CD4-positive, alpha-beta T cell (primary cell): ENCODE measurements at places on chromosomes 16 and 17. TPM values are rescaled to one million over a fixed set of nuclear protein-coding genes. Genes with fewer than 3 reads are reported as not detected.
A peak's percentile ranks its signal among the peaks of the same experiment; 100 is the strongest.

TP53TG3F gene
- not detected for total RNA-seq

KRT12 gene
- total RNA-seq, result not detected

GNGT2 gene
- total RNA-seq, result 2.3 TPM

RBFOX1 gene
- not detected for total RNA-seq

DNA sequence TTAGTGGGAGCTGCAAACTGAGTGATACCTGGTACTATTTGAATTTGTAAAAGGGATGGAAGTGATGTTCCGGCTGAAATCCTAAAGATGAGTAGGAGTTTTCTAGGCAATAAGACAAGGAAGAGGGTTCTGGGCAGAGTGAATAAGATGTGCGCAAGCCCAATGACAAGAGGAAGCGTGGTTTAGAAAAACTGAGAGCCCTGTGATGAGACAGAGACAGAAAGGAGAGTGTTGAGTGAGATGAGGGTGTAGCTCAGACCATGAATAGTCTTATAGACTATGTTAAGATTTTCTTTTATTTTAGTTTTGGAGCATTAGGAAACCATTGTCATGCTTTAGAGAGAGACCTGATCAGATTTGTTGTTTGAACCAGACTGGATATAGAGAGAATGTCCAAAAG is 50.2 kb downstream of the COX10 start:
- DNase-seq, result peak; percentile 12
- H3K4me3 ChIP-seq, result no peak overlapping the region
- peak overlapping the region; percentile 24 for H3K27ac ChIP-seq
- no peaks in the 10 kb centered on the region for H3K27me3 ChIP-seq
- H3K36me3 ChIP-seq, result no peaks in the 10 kb centered on the region

GRCh38 chr16:27475561-27475960 is 73.6 kb downstream of the IL21R start:
- H3K27ac ChIP-seq, result no peak overlapping the region
- no peak overlapping the region for H3K4me3 ChIP-seq
- H3K36me3 ChIP-seq, result peaks cover 86% of the 10 kb centered on the region
- no peak for DNase-seq

GRCh38 chr16:69799611-69800031 is 37.5 kb downstream of the WWP2 start:
- no peak overlapping the region for H3K27ac ChIP-seq
- DNase-seq, result no peak
- H3K36me3 ChIP-seq, result peaks cover 42% of the 10 kb centered on the region
- H3K27me3 ChIP-seq, result no peaks in the 10 kb centered on the region

DNA sequence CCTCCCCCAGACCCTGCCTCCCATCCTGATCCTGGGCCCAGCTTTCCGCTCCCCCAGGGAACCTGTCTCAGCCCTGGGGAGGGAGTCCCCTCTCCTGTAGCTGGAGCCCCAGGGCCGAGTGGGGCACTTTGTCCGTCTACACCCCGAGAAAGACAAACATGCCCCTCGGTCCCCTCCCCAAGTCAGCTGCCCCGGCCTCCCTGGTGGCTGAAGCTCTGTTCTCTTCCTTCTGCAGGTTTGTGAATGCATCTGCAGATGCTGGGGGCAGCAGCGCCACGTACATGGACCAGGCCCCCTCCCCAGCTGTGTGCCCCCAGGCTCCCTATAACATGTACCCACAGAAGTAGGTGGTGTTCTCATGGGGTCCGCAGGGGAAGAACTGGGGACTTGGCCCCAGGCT is 20.8 kb downstream of the STAT5A start:
- DNase-seq, result no peak
- no peaks in the 10 kb centered on the region for H3K27me3 ChIP-seq
- H3K4me1 ChIP-seq, result peaks cover 64% of the 10 kb centered on the region
- peaks cover 74% of the 10 kb centered on the region for H3K36me3 ChIP-seq

DNA sequence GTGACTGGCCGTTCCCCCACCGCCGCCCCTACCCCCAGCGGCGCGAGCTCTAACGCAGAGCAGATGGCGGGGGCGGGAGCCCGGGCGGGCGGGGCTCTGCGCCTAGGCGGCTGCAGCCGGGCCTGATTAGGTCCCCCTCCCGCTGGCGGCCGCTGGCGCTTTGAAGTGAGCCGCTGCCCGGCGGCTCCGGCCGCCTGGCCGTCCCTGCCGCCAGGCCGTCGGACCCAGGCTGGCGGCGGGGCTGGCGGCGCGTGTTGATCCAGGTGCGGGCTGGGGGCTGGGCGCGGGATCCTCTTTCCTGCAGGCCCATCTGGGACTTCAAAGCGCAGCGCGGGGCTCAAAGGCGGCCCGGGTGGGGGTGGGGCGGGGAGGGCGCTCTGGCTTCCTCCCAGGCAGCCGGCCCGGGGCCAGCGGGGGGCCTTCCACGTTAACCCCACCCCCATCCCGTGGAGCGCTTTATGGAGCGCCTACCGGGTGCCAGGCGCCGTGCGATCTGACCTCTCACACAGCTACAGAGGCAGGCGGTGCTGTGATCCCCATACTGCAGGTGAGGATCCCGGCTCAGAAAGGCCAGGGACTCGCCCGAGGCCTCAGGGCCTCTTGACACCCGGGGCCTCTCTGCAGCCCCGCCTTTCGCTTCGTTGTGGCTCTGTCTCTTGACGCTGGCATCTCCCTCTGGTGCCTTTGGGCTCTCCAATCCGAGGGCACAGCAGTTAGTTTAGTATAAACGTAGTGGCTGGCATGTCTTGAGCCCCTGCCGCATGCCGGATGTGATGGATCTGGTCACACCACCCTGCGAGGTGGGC is 80.0 kb upstream of the NKD1 start:
- H3K36me3 ChIP-seq, result no peaks in the 10 kb centered on the region
- peaks cover 8% of the 10 kb centered on the region for H3K4me1 ChIP-seq
- peaks cover 20% of the 10 kb centered on the region for H3K27me3 ChIP-seq

GRCh38 chr16:23843143-23843542 is 7.4 kb downstream of the PRKCB start:
- DNase-seq, result no peak
- no peaks in the 10 kb centered on the region for H3K27me3 ChIP-seq
- H3K4me1 ChIP-seq, result peaks cover 44% of the 10 kb centered on the region
- no peak overlapping the region for H3K4me3 ChIP-seq
- H3K36me3 ChIP-seq, result peaks cover 19% of the 10 kb centered on the region
- H3K27ac ChIP-seq, result no peak overlapping the region

DNA sequence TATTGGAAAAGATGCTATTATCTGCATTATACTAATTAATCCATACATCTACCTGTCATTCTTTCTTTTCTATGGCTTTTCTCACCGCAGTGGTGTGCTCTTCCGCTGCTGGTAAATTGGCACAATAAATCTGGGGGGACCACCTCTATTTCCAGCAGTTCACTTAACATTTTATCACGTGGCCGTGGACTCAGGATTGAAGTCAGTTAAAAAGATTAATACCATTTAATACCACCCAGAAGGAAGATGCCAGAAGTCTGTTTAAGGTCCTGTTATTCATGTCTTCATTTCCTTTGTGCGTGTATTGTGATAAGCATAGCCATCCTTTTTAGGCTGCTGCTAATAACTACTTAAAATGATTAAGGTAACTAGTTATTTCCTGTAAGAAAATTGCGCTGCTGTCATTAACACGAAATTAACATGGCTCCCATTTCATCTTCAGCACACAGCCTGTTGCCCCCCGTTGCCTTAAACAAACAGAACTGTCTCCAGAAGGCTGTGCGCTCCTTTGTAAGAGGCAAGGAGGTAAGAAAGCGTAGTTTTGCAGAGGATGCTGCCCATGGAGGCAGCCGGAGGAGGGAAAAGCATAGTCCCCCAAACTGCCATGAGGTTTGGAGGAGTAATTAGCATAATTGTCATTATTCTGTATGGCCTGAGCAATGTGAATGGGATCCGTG is 414.4 kb downstream of the UTP18 start:
- H3K27ac ChIP-seq, result no peak overlapping the region
- H3K4me3 ChIP-seq, result no peak overlapping the region
- peaks cover 2% of the 10 kb centered on the region for H3K27me3 ChIP-seq
- no peaks in the 10 kb centered on the region for H3K4me1 ChIP-seq
- no peaks in the 10 kb centered on the region for H3K36me3 ChIP-seq

DNA sequence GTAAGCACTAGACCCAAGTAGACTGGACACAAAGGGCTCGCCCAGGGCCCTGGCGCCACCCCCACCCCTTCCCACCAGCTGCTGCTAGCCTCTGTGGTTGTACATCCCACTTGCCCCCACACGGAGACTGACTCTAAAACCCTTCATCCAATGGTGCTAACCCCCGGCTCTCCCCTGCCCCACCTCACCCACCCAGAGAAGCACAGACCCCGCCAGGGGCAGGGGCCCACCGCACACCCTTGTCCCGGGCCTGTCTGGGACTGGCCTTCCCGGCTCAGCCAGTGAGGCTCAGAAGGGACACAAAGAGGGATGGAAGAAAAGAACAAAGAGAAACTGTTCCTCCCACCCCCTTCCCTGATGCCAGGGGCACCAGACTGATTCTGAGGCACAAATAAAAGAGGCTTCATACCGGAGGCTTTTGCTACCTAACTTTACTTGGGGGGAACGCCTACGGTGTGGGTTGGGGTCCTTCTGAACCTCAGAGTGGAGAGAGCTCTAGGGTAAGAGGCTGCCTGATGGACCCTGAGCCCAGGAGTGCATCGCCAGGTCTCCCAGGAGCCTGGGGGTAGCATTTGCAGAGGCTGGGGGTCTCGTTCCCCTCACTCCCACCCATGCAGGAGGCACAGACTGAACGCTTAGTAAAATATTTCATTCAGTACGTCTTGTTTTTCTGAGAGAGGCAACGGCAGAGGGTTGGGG is 8.2 kb downstream of the CORO6 start:
- peak overlapping the region; percentile 68 for H3K4me3 ChIP-seq
- no peaks in the 10 kb centered on the region for H3K27me3 ChIP-seq
- no peaks in the 10 kb centered on the region for H3K36me3 ChIP-seq
- DNase-seq, result no peak

DNA sequence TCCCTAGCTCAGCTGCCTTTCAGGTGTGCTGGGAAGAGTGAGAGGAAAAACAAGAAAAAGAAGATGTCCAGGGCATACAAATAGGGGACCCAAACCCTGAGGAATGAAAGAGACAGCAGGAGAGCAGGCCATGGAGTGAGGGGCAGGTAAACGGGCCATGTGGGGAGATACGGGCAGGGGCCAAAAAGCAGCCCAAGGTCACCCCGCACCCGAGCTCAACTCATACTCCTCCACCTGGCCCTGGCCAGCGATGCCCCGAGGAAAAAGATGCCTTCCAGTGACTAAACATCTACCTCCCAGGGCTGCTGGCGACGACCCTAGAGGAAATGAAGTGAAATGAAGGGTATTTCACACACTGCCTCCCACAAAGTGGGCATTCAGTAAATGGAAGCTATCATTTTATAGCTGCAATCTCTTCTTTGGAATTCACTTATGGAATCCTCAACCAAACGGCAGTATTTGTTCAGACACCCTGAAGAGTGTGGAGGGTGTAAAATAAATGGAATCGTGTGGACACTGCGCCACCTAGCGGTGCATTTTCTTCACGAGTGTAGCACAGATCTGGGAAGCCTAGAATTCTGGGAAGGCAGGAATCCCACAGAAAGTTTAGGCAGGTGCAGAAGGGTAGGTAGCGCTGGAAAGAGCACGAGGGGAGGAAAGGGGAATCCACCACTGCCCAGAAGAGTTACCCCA is 14.9 kb downstream of the ELAC2 start:
- no peak overlapping the region for H3K4me3 ChIP-seq
- no peaks in the 10 kb centered on the region for H3K4me1 ChIP-seq
- H3K27me3 ChIP-seq, result no peaks in the 10 kb centered on the region
- peak; percentile 47 for DNase-seq
- no peak overlapping the region for H3K27ac ChIP-seq
- peaks cover 89% of the 10 kb centered on the region for H3K36me3 ChIP-seq

DNA sequence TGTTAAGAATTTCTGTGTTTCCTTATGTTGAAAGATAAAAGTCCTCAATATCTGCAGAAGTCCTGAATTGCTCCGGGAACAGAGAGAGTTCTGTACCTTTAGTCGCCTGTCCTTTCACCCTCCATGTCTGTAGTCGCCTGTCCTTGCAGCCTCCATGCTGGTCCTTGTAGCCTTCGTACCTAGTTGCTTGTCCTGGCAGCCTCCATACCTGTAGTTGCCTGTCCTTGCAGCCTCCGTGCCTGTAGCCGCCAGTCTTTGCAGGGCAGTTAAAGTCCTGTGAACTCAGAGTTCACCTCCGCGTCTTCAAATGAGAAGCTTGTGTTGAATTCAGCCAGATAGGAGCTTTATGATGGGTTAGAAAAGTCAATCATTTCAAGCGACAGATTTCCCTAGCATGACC is 19.5 kb upstream of the ITGAX start:
- no peak overlapping the region for H3K4me3 ChIP-seq
- no peak overlapping the region for H3K27ac ChIP-seq
- H3K4me1 ChIP-seq, result peaks cover 16% of the 10 kb centered on the region
- no peaks in the 10 kb centered on the region for H3K36me3 ChIP-seq

GRCh38 chr16:87828907-87829621 is 40.2 kb downstream of the SLC7A5 start:
- no peak overlapping the region for H3K4me3 ChIP-seq
- DNase-seq, result no peak
- H3K36me3 ChIP-seq, result peaks cover 14% of the 10 kb centered on the region
- H3K27me3 ChIP-seq, result no peaks in the 10 kb centered on the region
- H3K27ac ChIP-seq, result no peak overlapping the region
